Esophagus squamous epithelium (tissue), 5 donors: ENCODE measurements at places on chromosomes 3 and 15.

DNA sequence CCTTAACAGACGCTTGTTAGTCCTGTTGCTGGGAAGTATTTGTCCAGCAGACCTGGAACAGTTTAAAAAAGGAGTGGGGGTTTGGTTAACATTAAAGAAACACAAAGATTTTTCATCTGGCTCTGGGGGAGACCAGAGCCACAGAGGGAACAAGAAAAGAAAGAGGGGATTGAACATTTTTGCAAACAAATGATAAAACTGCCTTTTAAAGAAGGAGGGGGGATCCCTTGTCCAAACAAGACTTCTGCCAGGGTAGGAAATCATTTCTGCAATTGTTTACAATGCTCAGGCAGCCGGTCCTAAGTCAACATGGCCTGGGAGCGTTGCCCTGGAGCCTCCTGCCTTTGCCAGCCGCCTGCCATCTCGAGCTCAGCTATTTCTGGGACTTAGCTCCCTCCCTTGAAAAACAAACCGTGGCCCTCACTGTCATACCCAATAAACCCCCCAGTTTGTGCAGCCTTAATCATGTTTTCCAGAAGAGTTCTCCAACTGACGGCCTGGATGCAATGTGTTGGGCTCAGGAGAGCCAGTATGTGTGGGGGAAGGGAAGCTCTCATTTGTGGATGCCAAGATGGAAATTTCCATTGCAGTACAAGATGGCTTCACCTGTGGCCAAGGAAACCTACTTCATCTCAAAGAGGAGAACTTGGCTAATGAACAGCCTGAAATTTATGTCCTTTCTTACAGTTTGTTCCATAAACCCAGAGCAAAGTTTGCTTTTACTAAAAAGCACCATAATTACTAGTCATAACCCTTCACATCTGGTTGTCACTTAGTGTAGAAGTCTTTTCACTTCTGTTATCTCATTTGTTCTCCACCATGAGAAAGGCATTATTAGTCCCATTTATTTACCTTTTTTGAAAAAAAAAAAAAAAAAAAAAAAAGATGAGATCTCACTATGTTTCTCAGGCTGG is 75.9 kb upstream of the RNU6-1 start:
- no peak for DNase-seq

- no peak for DNase-seq
Measured at GRCh38 chr3:184524981-184525336, 36.6 kb upstream of the EPHB3 start.

- DNase-seq, result no peak
Measured at GRCh38 chr15:98802187-98802586, 153.8 kb downstream of the IGF1R start.

- DNase-seq, result no peak
Measured at GRCh38 chr15:73965094-73965757, 26.9 kb downstream of the STOML1 start.

GRCh38 chr3:28262001-28262400 is 20.6 kb downstream of the CMC1 start:
- no peak for DNase-seq

DNA sequence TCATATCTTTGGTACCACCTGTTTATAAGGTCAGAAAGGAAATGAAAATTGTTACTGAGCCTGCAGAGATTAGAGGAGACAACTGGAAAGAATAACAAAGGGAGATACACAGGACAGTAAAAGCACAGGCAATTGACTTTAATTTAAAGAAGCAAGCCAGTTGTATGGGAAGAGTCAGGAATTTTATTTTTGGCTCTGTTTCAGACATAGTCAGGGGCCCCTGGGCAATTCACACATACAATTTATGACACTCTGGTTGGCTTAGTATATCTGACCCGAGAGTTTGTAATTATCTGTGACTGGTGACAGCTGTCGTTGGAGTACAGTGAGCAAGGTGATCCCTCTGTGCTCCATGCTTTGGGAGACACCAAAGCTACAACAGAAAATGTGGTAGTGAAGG is 591.9 kb upstream of the NECTIN3 start:
- DNase-seq, result no peak

- DNase-seq, result no peak
Measured at GRCh38 chr3:106290304-106290997, 421.6 kb upstream of the CBLB start.

DNA sequence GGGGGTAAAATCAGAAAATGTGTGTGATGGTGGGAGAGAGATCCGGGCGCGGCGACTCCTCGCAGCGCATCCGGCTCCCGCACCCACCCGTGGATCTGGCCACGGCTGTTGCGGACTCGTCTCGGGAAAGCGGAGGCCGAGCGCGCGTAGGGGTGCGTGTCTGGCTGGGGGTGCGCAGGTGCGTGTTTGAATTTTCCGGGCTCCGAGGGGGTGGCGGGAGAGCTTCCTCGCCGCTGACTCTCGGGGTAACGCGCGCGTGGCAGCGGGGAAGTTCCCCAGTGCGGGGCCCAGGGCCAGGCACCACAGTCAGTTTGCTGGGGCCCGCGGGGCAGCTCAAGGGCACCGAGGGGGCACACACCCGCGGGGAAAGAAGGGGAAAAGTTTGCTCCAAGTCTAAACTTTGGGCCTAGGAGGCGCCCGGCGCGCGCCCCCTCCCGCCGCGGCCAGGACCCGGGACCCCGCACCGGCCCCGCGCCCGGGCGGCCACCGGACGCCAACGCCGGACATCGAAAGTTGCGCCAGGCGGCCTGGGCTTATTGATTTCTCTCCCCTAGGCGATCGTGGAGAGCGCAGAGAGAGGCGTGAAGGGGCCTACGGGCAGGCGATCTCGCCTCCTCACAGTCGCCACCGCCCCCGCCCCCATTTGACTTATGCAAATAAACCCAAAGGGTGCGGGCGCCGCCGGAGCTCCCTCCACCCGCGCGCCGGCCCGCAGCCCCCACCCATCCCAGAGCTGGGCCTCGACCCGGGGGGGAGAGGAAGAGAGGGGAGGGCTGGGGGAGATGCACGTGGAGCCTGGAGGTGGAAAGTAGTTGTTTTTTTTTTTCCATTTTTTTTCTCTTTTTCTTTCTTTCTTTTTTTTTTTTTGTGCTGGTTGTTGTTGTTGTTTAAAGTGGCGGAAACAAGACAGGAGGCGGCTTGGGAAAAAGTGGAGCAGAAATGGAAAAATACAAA is 639 bp downstream of the FOXP1 start:
- peak; percentile 18 for DNase-seq

- DNase-seq, result no peak
Measured at GRCh38 chr15:58381697-58382096, 50.1 kb upstream of the LIPC start.

- DNase-seq, result no peak
Measured at GRCh38 chr3:89434621-89435380, 327.4 kb downstream of the EPHA3 start.

DNA sequence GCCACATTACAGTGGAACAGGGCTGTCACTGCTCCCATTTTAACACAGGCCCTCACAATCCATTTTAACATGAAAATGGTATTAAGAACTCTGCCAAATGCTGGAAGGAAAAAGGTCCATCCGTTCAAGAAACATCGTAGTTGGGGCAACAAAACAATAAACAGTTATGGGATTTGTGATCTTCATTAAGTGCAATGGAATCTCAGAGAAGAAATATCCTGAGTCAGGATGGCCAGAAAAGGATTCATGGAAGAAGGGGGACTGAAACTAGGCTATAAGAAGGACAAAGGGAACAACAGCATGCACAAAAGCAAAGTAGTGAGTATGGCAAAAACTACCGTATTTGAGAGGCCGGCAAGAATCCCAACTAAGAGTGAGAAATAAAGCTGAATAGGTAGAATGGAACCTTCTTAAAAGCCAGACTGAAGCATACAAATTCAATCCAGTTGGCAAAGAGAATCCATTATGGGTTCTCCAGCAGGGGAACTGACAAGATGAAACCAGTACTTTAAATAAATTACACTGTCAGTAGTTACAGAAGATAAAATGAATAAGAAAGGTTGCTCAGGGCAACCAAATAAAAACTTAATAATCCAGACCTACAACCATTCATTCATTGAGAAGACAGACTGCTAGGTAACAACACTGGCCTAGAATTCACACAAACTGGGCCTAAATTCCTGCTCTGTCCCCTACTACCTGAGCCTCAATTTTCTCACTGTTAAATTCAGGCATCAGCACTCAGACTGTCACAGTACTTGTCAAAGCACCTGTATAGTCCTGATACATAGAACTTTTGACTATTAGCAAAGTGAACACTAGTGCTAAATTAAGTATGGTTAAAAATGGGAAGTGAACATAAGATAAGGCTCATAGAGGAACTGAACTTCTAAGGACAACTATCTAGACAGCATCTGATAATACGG is 6.3 kb downstream of the TBL1XR1 start:
- no peak for DNase-seq

DNA sequence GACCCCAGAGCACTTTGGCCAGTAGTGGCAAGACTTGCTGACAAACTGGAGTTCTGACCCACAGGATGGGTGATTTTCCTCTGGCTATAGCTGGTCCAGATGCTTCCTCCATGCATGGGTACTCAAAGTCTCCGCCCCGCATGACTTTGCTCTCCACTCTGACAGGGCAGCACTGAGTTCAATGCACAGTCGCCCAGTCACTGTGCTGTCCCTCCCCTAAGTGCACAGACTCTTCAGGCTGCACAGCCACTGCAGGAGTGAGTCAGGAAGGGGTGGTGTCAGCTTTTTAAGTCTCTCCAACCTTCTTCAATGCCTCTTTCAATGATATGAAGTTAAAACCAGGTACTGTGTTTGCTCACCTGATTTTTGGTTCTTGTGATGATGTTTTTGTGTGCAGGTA is 17.8 kb downstream of the TEX9 start:
- DNase-seq, result no peak

DNA sequence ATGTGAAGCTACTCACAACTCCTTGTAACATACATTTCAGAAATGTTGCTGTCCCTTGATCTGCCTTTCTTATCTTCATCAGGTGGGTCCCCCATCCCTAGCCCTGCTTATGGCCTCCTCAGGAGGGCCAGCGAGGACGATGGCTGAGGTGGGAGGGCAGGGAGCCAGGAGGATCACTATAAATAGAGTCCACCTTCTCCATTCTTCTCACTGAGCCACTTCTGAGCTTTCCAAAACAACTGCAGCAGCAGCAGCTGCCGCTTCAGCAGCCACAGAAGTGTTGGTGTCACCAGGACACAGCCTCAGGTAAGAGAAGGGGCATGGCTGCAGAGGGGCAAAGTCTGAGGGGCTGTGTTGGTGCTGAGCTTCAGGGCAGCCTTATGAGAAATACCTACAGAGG is 53.5 kb downstream of the ANAPC13 start:
- DNase-seq, result no peak

GRCh38 chr3:172170841-172171240 is 131.5 kb downstream of the FNDC3B start:
- DNase-seq, result no peak
